Ecto neural progenitor cell (in vitro differentiated cells): ENCODE measurements at places on chromosomes 16 and 17.

DNA sequence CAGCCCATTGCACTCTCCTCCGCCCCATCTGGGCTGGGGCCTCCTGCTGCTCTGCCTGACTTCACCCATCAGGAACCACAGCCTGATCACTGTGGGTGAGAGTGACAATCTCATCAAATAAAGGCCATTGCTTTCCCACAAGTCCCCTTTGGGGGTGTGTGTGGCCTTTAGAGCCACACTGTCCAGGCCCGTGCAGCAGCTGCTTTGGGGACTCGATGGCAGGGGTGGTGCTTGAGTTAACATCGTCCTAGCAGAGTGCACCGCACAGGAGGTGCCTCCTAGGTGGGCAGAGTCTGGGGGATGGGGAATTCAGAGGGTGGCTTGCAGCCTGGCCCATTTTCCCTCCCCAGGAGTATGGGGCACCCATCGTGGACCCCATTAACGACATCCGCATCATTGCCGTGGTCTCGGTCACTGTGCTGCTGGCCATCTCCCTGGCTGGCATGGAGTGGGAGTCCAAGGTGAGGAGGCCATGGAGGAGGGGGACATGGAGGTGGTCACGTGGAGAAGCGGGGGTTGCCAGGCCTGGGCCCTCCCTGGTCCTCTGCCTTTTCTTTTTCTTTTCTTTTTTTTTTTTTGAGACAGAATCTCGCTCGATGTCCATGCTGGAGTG is 5.4 kb downstream of the SLC12A3 start:
- no peak for DNase-seq

DNA sequence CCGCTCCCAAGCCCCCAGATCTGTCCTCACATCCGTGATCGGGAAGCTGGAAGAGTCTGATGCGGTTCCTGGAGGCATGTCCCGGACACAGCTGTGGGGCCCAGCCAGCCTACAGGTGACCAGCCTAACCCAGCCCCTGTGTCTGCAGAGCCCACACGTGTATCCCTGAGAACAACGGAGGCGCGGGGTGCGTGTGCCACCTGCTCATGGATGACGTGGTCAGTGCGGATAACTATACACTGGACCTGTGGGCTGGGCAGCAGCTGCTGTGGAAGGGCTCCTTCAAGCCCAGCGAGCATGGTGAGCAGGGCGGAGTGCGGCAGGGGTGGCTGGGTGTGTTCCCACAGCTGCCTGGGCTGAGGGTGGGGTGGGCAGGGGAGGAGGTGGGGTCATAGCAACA is 30.9 kb downstream of the IL4R start:
- DNase-seq: no peak

DNA sequence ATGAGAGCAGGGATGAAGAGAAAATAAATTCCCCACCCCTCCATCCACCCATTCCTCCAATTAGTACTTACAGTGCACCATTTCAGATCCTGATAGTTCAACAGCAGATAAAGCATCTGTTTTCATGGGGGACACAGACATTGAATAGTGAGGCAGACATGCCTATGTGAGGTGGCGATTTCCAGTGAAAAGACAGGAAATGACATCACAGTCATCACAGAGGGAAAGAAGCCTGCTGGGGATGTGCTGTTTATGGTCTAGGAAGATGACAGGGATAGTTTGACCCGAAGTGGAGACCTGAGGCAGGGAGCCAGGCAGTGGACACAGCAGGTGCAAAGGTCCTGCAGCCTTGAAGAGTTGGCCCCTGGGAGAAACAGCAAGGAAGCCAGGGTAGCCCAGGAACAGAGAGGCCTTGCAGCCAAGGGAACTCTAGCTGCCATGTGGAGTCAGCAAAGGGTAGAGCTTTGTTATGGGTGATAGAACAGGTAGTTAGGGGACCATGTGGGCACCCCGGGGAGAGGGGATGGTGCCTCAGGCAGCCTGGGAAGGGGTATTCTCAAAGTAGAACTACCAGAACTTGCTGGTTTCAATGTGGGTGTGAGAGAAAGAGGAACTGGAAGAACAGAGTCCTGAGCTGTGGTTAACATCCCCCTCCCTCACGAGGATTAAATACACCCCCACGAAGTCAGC is 256.6 kb downstream of the CPPED1 start:
- DNase-seq: no peak

DNA sequence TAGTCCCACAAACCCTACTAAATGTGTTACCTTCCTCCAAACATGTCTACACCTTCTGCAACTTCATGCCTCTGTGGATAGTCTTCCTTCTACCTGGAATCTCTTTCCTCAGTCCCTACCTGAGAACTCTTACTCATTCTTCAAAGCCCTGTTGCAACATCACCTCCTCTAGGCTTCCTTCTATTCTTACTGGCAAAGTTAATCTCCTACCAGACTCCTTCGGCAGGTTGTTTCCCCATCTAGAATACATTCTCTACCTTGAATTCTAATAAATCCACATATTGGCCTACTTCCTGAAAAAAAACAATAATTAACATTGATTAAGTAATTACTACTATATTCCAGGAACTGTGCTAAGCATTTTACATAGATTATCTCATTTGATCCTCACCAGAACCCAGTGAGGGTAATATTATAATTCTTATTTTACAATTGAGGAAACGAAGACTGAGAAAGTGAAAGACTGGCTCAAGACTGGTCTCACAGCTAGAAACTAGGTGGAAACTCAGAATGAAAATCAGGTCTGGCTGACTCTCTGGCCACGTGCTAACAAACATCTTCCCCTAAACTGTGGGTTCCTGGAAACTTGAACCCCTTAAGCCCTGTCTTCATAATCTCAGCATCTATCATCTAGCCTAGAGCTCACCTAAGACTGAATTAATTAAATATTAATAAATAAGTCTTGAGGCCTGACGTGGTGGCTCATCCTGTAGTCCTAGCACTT is 4.6 kb upstream of the STAT3 start:
- no peak for DNase-seq

GRCh38 chr16:83992624-83993023 is 24.6 kb downstream of the NECAB2 start:
- DNase-seq: no peak

DNA sequence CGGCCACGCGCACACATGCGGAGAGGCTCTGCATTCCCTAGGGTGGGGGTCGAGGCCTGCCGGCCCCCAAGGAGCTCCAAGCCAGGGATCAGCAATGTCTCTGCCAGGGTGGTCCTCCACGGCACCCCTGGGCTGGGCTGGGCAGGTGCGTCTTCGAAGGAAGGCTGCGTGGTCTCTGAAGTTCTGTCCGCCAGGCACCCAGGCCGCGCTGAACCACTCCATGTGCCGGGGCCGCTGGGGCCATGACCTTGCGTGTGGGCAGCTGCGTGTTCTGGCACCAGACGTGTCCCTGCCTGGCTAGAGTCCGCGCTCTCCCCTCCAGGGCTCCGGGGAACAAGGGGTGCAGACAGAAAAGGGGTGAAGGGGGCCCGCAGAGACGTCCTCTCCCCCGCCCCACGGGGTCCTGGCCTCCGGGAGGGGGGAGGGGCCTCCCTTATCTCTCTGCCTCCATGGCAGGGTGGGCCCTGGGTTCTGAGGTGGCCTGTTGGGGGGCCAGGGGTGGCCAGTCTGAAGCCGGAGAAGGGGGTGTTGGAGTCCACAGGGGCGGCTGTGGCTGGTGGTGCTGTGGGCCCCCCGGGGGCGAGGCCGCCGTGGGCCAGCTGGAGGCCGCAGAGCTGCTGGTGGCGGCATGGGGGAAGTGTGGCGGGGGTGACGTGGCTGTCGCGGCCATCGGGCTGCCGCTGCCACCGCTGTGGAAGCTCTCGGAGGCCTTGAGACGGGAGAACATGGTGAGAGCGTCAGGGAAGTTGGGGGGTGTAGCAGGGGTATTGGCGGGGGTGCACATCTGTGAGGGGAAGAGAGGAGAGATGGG is 5.3 kb downstream of the UBALD1 start:
- no peak for DNase-seq

DNA sequence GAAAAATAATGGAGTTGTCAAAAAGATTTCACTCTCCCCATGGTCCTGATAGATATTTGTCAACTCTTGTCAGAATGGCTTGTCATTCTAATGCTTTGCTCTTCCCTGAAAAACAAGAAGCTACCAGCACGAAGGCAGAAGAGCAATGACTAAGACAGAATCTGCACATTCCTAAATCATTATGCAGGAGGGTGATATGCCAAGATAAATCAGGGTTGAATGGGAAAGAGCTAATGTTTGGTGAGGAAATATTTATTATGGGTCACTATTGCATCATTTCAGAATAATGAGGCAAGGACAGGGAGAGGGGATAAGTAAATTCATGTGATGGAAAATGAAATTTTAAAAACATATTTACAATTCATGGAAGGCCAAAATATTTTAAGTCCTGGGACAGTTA is 297.5 kb upstream of the XYLT1 start:
- DNase-seq: no peak

- DNase-seq: no peak
Measured at GRCh38 chr17:82022310-82022980, at the start of gene CENPX. TSS of gene CENPX (minus strand) at chr17:82022878. CDS start at chr17:82022861, 17 bp downstream.
